ENCODE measurements at places on chromosomes 2 and 18.

DNA sequence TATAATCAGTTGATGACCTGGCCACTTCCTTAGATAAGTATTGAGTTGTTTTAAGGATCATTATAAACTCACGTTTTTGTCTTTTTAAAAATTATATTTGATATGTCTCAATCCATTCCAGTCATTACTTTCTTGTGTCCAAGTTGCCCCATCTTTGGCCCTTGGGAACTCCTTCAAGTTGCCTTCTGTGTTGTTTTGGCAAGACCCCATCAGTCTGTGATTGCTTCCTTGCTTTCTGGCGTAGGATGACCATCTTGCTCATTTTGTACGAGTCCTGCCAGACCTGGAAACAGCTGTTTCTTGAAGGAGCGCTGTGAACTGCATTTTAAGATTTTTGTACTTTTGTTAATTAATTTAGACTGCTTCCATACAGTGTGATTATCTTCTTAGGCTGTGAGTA, 68.9 kb upstream of the ITM2C start:
- peak; percentile 44 for DNase-seq

DNA sequence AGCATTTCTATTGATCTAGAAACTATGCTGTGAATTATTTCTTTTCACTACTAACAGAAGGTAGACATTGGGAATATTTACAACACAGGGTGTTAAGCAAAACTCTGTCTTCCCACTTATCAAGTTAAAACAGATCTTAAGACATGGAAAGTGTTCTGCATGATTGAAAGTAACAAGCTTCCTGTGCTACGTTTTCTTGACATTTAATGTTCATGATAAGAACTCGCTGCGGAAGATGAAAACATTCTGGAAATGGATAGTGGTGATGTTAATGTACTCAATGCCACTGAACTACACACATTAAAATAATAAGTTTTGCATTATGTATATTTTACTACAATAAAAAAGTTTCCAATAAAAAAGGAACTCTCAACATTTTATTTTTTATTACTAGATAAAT, 74.4 kb upstream of the SCN7A start:
- no peak for DNase-seq

- DNase-seq: no peak
Observed at GRCh38 chr2:236657801-236658200, 88.2 kb downstream of the ACKR3 start.

DNA sequence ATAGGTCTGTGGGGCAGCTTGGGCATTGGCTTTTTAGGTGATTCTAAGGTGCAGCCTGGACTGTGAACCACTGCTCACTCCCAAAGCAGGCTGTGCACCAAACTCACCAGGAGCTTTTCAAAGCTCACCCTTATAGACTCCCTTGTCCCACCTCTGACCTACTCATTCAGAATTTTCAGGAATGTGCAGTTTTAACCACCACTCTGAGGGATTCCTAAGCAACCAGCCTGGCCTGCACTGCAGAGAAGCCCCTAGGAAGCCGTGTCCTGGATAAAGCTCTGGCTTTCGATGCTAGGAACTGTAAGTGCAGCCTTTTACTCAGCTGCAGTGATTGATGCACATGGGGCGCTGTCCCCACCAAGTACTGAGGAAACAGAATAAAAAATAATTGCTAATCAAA, 33.0 kb downstream of the MRO start:
- DNase-seq: no peak

DNA sequence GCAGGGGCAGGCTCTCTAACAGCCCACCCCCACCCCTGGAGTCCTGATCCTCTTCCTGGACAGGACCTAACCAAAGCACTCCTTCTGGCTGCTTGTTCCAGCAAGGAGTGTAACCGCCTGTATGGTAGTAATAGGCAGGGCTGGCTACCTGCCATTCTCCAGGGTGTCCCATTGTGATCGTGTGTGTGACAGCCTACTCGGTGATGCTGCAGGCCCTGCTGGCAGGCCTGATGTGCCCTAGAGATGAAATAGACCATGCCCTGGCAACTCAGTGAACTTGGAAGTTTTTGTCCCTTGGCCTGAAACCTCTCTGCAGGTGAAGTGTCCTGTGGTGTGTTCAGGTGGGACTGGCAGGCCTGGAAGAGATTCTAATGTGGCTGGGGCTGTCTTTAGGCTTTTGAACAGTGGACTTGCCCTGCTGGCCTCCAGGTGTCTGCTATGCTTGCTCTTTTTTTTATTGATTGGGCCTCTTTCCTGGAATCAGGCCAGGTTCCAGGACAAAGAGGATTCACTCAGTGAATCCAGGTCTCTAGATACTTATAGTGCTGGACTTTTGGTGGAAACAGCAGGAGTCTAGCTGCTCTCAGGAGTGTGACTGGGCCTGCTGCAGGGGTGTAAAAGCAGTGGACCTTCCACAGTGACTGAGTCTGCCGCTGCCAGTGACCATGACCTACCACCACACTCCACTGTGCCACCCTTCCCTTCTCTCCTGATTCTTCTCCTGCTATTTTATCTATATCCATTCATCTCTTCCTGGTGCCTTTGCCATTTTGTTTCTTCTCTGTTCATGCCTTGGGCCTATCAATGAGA, 132.1 kb downstream of the CTIF start:
- no peak for DNase-seq

GRCh38 chr2:51866361-51866760, 834.4 kb upstream of the NRXN1 start:
- DNase-seq: no peak

GRCh38 chr18:69267895-69268294, 132.8 kb upstream of the DOK6 start:
- no peak for DNase-seq

DNA sequence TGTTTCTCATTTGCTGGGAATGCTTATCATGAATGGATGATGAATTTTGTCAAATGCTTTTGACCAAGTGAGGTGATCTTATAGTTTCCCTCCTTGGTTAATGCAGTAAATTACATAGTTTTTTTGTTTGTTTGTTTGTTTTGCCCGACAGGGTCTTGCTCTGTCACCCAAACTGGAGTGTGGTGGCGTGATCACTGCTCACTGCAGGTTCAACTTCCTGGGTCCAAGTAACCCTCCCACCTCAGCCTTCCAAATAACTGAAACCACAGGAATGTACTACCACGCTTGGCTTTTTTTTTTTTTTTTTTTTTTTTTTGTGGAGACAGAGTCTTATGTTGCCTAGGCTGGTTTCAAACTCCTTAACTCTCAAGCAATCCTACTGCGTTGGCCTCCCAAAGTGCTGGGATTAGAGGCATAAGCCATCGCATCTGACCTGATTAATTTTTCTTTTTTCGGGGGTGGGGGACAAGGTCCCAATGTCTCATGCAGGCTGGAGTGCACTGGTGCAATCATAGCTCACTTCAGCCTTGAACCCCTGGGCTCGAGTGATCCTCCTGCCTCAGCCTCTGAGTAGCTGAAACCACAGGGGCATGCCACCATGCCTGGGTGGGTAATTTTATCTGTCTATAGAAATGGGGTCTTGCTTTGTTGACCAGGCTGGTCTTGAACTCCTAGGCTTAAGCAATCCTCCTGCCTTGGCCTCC, 48.6 kb downstream of the SMAD2 start:
- no peak for DNase-seq

DNA sequence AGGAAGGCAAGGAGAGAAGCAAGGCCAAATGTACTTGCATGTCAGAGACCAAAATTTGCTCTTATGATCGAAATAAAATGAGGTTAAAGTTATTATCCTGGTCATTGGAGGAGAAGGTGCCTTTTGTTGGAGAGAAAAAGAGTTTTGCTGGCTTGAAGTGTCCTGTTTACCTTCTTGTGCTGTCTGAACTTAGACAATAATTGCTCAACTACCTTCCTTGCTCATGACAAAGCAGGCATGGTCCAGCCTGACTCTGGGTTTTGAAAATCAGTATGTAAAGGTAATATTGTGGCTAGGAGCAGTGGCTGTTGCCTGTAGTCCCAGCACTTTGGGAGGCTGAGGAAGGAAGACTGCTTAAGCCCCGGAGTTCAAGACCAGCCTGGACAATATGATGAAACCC, 89.1 kb downstream of the MEIS1 start:
- no peak for DNase-seq

- no peak for DNase-seq
Observed at GRCh38 chr2:14348247-14348646, 284.3 kb upstream of the LRATD1 start.

GRCh38 chr2:160498137-160498536, 4.5 kb upstream of the RBMS1 start:
- no peak for DNase-seq

DNA sequence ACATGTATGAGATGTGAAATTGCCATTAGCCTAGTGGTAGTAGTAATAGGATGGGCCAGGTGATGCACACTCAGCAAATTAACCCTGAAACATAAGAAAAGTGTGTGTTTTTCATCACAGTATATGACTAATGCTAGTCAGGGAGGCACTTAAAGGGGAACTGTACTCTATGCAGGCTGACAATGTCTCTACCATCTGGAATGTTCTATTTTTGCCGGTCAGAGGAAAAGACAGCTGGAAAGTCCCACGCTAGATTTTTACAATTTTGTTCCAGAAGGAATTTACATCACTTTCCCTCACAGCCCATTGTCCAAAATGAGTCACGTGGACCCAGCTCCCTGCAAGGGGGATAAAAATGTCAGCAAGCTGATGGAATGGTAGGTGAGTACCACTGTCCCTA, 746.3 kb upstream of the CHAC2 start:
- no peak for DNase-seq

DNA sequence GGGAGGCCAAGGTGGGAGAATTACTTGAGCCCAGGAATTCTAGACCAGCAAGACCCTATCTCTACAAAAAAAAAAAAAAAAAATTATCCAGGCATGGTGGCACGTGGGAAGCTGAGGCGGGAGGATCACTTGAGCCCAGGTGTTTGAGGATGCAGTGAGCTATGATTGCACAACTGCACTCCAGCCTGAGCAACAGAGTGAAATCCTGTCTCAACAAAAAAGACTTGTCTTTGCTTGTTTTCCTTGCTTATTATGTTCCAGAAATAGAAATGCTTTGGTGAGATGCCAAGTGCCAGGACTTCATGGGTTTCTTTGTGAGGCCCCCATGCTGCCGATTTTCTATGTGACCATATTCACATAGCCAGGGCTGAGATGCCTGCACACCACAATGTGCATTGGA, 9.0 kb downstream of the DCDC2C start:
- DNase-seq: no peak

DNA sequence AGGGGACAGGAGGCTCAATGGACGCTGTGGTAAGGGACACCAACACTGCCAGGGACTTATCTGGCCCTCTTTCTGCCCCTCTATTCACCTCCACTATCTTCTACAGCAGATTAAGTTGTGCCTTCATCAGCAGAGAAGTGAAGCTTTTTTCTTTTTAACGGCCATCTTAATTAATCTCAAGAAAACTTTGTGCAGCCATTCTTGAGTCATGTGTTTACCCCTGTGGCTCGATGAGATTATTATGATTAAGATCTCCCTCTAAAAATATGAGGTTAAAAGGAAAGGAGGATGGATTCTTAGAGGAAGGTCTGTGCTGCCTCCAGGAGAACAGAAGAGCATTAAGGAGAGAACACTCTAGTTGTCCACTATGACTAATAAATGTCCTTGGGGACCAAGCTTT, 32.4 kb upstream of the DSC1 start:
- DNase-seq: no peak

- DNase-seq: no peak
Observed at GRCh38 chr2:152402780-152403759, 68.1 kb downstream of the FMNL2 start.

GRCh38 chr2:105950521-105951383, 206.0 kb downstream of the NCK2 start:
- peak; percentile 26 for DNase-seq

DNA sequence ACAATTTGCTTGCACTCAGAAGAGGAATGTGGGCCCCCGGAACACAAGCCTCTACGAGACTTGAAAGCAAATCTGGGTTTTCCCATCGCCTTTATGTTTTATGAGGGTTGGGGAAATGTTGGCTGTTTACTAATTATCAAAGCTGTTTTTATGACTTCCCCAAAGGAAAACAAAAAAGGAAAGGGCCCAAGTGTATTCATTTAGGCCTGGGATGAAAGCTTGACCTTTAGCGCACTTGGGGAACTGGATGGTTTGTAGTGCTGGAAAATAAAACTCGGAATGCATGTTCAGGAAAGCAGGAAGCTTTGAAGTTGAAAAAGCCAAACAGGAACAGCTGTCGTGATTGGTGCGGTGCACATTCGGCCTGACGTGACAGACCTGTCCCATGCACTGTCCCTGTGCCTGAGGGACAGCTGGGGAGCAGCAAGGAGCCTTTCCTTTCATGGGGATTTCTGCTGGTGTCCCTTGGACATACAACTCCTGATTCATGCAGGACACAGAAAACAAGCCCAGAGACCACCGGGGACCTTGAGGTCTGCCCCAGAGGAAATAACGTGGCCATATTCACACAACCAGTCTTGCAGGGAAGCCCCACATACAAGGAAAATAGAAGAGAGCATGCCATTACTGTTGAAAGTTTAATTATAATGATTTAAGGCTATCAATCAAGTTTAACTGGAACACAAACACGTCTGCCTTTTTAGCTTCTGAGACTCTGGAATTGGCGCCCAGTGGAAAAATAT, 169.7 kb upstream of the APCDD1 start:
- no peak for DNase-seq

DNA sequence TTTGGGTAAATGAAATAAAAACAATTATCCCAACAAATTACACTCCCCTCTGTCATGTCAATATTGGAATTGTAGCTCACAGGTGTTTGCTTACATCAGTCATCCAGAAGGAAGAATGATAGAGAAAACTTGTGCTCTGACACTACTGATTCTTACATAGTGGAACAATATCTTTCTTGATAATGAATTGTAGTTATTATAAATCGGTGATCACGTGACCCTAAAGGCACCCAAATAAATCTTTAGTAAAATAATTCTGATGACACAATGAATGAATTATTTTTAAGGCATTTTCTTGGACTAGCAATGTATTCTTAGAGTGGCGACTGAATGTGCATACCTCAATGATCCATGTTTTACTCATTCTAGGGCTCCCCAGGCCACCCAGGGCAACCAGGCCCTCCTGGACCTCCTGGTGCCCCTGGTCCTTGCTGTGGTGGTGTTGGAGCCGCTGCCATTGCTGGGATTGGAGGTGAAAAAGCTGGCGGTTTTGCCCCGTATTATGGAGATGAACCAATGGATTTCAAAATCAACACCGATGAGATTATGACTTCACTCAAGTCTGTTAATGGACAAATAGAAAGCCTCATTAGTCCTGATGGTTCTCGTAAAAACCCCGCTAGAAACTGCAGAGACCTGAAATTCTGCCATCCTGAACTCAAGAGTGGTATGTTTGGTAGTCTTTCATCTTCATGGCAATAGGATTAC, 34.5 kb downstream of the COL3A1 start:
- DNase-seq: no peak

GRCh38 chr2:118223511-118223991, 135.3 kb downstream of the INSIG2 start:
- no peak for DNase-seq

- no peak for DNase-seq
Observed at GRCh38 chr18:26710470-26711096, 154.9 kb downstream of the AQP4 start.

- no peak for DNase-seq
Observed at GRCh38 chr2:156456616-156457015, 20.4 kb downstream of the GPD2 start.

- DNase-seq: no peak
Observed at GRCh38 chr2:8430628-8431027, 251.2 kb upstream of the ID2 start.

All from left cardiac atrium (tissue), 4 donors.